Stimulated activated CD8-positive, alpha-beta memory T cell treated with anti-CD3 and anti-CD28 coated beads, Interleukin-4, amount 100 ng/mL, for 1 hour (primary cell): ENCODE measurements at places on chromosomes 2 and 18.

DNA sequence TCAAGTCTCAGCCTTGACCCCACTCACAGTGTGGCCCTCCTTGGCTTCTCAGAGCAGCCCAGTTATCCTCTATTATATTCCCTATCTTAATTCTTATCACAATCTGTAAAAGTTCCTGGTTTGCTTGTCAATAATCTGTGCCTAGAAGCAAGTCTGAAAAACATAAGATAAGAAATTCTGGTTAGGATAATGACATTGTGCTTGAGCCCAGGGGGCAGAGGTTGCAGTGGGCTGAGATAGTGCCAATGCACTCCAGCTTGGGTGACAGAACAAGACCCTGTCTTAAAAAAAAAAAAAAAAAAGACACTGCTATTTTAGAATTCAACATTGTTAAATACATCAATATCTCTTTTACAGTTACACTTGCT lies 63.9 kb downstream of the TMEM131 start:
- DNase-seq: no peak

GRCh38 chr2:64400105-64400728 lies 53.7 kb upstream of the LGALSL start:
- no peak for DNase-seq

- DNase-seq: no peak
Observed at GRCh38 chr2:235416858-235417499, 76.9 kb upstream of the AGAP1 start.

GRCh38 chr2:8234253-8234652 lies 447.6 kb upstream of the ID2 start:
- DNase-seq: no peak
